ENCODE measurements at places on chromosomes 12 and 14.

DNA sequence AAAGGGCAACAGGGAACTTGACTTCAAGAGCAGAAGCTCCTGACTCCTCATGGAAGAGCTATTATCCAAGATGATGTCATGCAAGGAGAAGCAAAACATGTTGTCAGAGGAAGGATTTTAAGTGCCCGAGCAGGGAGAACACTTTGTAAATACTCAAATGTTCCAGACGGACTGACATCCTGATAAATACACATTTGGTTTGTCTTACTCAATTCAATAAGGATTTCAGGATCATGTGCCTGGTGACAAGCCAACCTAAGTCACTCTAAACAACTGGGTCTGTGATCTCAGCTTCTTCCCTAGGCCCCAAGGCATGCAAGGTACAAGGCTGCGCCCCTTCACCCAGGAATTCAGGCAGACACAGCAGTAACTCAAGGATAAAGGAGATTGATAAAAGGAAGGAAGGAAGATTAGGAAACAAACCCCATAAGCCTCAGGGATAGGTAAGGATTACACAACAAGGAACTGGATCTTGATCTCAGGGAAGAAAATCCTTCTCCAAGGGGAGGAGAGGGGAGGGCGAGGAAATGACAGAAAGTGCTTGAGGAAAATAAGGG lies 26.8 kb upstream of the CEBPE start:
- DNase-seq: no peak

DNA sequence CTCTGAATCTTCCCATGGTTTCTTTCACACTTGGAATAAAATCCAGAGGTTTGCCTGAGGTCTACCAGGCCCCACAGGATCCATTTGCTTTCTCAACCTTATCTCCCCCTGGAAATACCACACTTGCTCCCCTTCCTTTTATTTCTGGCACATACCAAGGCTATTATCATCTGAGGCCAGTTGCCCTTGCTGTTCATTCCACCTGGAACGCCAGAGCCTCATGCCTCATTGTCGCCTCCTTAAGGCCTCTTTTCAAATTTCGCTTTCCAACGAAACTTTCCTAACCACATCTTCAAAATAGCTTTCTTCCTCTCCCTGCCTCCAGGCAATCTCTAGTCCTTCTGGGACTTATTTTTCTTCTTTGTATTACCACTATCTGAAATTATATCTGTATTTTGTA lies 11.2 kb upstream of the LRIG3 start:
- DNase-seq: no peak

DNA sequence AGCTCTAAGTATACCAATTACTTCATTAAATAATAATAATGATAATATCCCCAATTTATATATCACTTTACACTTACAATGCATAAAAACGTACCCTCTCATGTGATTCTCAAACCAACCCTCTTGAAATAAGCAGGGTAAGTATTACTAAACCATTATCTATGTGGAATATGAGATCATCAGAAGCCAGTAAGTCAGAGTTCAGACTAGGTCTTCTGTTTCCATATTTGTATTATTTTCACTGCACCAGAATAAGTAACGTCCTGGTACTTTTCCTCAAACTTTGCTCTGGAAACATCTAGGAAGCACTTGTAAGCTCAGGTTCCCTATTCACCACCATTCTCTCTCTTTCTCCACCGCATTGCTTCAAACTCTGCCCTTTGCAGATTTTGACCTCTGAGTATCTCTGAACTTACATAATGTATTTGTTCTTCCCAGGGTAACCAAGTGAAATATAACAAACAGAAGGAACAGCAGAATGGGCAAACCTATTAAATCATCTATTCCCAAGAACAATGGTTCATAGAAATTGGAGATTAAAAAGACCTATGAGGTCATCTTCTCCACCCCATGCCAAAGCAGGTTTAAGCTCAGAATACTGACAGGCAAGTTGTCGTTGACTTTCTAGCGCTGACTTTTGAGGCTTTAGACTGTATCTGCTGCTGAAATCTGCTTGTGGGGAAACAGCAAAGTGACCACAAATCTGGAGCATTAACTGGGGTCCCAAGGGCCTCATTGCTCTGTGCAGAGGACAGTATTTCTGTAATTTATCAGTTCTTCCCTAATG lies 161.3 kb upstream of the FAR2 start:
- no peak for DNase-seq

- DNase-seq: no peak
Observed at GRCh38 chr12:42222724-42223123, 15.3 kb downstream of the YAF2 start.

- no peak for DNase-seq
Observed at GRCh38 chr12:101694297-101694848, 3.1 kb upstream of the CHPT1 start.

- no peak for DNase-seq
Observed at GRCh38 chr12:79367032-79367589, 323.7 kb downstream of the PAWR start.

DNA sequence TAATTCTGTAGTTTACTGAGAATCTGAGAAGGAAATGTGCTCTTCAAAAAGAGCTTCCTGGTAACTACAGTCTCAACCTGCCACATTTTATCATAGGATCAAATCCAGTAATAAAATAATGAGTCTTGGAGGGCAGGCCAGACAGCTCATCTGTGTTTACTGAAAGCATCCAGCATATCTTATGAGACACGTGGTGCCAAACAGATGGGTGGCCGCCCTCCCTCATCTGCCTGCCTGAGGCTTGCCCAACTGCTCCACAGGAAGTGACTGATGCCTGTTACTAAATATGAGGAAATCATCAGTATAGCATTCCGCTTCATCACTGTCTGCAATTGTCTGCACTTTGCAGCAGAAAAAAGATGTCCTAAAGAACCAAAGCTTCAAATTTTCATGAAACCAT lies 13.5 kb downstream of the DHRS7 start:
- peak; percentile 37 for DNase-seq

DNA sequence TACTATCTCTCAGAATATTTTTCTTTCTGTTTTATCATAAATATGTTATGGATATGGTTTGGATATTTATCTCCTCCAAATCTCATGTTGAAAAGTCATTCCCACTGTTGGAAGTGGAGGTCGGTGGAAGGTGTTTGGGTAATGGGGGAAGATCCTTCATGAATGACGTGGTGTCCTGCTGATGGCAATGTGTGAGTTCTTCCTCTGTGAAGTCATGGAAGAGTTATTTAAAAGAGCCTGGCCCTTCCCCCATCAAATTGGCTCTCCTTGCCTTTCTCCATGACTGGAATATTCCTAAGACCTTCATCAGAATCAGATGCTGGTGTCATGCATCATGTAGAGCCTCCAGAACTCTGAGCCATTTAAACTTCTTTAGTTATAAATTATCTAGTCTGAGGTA lies 1291.6 kb downstream of the FSCB start:
- no peak for DNase-seq

GRCh38 chr14:75543253-75543652 lies 21.0 kb downstream of the BATF start:
- DNase-seq: no peak

GRCh38 chr14:60064491-60065072 lies 27.1 kb upstream of the PCNX4 start:
- DNase-seq: no peak

GRCh38 chr14:105165134-105165704 lies 3.4 kb downstream of the JAG2 start:
- DNase-seq: no peak

DNA sequence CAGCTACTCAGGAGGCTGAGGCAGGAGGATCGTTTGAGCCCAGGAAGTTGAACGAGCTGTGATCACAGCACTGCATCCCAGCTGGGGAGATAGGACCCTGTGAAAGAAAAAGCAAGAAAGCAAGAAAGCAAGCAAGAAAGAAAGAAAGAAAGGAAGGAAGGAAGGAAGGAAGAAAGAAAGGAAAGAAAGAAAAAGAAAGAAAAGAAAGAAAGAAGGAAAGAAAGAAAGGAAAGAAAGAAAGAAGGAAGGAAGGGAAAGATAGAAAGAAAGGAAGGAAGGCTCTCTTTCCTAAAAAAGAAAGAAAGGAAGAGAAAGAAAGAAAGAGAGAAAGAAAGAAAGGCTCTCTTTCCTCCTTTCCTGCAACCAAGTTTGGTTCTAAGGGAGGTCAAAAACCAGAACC lies 380.3 kb downstream of the PCNX1 start:
- no peak for DNase-seq

- peak; percentile 89 for DNase-seq
Observed at GRCh38 chr12:121793838-121794533, 498 bp upstream of the RHOF start.

DNA sequence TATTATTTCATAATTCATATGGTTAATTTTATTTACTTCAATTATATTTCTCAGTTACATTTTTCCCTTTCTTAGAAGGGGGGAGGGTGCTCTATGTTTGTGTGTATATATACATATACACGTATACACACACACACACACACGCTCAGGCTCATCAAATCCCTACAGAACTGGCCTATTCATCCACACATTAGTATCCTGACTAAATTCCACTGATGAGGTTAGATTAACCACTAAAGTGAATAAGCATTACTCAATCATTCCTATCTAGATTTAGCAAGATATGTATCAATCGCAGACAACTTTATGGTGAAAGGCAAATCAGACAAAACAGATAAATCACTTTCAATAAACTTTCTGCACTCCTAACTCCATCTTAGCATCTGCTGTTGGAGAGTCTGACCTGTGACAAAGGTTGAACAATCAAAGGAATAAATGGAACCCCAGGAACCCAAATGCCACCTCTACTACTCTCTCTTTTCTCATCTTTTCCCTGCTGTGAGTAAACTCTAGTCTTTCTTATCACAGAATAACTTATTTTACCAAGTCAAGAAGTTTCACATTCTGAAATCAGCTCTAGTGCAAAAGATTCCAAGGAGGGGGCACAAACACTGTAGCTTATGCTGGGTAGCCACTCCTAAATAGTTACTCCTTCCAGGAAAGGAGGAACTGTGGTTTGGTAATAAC lies 67.6 kb downstream of the RALGAPA1 start:
- DNase-seq: no peak

DNA sequence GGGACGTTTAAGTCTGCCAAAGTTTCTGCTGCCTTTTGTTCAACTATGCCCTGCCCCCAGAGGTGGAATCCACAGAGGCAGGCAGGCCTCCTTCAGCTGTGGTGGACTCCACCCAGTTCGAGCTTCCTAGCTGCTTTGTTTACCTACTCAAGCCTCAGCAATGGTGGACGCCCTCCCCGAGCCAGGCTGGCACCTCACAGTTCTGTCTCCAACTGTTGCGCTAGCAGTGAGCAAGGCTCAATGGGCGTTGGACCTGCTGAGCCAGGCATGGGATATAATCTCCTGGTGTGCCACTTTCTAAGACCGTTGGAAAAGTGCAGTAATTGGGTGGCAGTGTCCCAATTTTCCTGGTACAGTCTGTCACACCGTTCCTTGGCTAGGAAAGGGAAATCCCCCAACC lies 444.7 kb downstream of the FLRT2 start:
- no peak for DNase-seq

DNA sequence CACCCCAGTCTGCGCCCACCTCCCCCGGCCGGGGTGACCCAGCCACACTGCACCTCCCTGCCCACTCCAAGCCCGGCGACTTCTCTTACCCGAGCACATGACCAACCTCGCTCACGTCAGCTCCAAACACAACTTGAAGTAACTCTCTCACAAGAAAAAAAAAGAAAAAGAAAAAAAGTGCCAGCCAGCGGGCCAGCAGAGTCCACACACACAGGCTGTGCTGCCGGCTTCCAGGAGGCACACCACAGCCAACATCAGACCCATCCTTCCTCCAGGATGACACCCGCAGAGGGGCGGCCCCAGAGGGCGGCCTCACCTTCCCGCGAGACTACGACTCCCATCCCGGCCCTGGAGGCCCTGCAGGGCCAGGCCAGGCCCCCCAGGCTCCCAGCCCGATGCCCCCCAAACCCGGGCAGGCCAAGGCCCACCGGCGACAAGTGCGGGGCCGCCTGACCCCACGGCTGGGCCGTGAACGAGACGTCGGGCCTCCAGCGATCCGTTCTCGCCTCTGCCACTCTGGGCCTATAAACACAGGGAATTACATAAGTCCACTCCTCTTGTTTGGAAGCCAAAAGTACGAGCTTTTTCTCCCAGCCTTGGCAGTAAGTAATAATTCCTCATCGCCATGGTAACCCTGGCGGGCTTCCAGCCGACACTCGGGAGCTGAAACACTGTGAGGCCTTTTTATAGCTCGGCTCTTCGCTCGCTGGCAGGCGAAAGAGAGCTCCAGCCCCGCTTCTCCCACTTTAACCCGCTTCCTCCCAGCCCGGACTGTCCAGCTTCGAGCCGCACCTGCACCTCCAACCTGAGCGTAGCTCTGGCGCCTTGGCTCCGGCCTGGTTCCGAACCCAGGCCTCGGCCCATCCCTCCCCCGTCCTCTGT lies 49.1 kb downstream of the NCOR2 start:
- DNase-seq: no peak

DNA sequence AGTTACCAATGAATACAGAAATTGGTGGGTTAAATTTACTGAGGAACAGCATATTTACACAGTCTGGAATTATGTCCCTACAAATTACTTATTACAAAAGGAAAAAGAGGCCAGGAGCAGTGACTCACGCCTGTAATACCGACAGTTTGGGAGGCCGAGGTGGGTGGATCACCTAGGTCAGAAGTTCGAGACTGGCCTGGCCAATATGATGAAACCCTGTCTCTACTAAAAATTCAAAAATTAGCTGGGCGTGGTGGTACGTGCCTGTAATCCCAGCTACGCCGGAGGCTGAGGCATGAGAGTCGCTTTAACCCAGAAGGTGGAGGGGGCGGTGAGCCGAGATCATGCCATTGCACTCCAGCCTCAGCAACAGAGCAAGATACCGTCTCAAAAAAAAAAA lies 52.6 kb downstream of the HECTD1 start:
- no peak for DNase-seq

DNA sequence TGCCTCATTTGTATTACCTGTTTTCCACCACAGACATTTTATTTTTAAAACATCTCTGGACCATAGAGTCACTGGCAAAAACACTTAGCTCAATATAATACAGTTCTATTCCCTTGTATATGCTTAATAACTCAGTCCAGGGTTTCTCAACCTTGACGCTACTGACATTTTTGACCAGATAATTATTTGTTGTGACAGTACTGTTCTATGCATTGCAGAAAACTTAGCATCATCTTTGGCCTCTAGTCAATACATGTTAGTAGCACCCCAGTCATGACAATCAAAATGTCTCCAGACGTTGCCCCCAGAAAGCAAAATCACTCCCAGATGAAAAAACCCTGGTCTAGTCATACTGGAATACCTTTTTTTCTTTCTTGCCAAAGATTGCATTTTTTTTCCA lies 174.7 kb downstream of the TMEM132D start:
- no peak for DNase-seq

DNA sequence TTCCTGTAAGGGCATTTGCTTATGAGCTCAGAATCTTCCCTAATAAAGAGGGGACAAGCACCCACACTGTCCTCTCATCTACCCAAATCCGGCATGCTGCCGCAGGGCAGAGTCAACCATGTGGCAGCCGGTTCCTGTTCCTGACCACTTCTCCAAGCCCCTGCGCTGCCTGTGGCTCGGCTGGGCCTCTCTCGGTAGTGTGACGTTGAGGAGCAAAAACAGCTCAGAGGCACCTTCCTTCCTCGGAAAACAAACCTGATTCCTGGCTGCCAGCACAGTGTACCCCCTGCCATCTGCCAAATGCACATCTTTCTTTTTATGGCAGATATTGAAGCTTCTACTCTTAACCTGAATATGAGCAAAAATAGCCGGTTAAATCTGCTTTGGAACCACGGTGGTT lies 50.5 kb downstream of the CFAP251 start:
- no peak for DNase-seq
